ENCODE measurements at places on chromosomes 5 and 9. TPM values are rescaled to one million over a fixed set of nuclear protein-coding genes. Genes with fewer than 3 reads are reported as not detected.

FAM120AOS gene
- 27.3 TPM for total RNA-seq

SLC36A1 gene
- total RNA-seq: 4.1 TPM

DBH gene
- total RNA-seq: not detected

GRCh38 chr5:132230871-132231270 is 3.2 kb upstream of the P4HA2 start:
- DNase-seq: no peak

GRCh38 chr5:55847837-55848236 is 3.3 kb upstream of the IL31RA start:
- no peak for DNase-seq

DNA sequence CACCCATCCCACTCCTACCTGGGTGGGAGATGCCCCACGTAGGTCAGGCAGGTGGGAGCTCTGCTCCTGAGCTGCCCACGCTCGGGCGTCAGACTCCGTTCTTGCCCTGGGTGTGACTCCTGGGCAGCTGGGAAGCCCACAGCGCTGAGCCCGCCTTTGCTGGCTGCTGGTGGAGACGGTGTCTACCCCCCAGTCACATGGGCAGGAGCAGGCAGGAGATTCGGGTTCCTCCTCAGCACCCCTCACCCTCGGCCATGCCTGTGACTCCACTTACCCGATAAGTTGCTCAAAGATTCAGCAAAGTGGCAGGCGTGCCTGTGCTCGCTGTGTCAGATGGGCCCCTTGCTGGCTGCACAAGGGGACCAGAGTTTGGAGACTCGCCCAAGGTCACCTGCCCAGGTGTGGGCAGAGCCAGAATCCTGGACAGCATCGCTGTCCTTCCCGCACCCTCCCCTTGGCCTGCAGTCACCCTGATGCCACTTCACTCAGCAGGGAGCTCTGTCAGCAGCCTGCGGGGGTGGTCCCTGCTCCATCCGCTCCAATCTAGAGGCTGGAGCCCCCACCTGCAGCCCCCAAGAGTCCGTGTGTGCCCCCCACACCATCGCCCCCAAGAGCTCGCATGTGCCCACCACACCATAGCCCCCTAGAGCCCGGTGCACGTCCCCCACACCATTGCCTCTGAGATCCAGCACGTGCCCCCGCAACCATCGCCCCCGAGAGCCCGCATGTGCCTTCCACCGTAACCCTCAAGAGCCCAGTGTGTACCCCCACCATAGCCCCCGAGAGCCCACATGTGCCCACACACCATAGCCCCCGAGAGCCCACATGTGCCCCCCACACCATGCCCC is 4.2 kb downstream of the LCN1 start:
- DNase-seq: no peak

- no peak for DNase-seq
These were observed 267.0 kb downstream of the SEC61B start for GRCh38 chr9:99489060-99489413.

DNA sequence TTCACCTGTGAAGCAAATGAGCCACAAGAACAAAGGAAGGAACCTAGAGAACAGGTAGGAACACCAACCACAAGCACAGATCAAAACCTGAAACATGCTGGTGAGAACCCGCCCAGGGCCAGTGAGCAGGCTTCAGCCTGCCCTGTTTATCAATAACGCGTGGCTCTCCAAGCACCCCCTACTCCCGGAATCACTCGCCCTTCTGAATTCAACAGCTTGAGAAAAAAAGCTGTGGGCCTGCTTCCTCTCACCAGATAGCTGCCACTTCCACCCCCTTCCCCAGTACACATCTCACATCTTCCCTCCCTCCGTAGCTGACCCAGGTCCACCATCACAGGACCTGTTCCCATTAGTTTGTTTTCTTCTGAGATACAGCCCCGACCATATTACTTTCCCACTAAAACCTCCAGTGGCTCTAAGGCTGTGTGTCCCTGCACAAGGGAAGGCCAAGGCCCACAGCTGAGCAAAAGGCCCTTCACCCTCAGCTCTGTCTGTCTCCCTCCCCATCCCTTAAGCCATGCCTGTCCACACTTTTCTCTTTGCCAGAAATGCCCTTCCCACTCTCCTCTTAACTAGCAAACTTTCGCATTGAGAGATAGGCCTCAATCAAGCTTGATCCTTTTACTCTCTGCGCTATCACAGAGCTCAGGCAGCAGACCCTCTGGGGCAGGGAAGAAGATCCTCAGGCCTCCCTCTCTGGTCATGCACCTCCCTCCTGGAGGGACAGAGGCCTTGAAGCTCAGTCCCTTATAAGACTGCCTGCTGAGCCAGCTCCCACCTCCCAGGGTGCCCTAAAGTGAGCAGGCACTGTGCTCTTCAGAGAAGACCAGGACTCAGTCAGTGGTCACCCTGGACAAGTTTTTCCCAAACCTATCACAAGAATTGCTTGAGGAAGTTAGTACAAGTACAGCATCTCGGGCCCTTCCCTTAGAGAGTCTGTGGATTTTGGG is 30.1 kb downstream of the B4GALT1 start:
- no peak for DNase-seq

GRCh38 chr5:140242099-140242498 is 60.8 kb downstream of the PFDN1 start:
- no peak for DNase-seq

DNA sequence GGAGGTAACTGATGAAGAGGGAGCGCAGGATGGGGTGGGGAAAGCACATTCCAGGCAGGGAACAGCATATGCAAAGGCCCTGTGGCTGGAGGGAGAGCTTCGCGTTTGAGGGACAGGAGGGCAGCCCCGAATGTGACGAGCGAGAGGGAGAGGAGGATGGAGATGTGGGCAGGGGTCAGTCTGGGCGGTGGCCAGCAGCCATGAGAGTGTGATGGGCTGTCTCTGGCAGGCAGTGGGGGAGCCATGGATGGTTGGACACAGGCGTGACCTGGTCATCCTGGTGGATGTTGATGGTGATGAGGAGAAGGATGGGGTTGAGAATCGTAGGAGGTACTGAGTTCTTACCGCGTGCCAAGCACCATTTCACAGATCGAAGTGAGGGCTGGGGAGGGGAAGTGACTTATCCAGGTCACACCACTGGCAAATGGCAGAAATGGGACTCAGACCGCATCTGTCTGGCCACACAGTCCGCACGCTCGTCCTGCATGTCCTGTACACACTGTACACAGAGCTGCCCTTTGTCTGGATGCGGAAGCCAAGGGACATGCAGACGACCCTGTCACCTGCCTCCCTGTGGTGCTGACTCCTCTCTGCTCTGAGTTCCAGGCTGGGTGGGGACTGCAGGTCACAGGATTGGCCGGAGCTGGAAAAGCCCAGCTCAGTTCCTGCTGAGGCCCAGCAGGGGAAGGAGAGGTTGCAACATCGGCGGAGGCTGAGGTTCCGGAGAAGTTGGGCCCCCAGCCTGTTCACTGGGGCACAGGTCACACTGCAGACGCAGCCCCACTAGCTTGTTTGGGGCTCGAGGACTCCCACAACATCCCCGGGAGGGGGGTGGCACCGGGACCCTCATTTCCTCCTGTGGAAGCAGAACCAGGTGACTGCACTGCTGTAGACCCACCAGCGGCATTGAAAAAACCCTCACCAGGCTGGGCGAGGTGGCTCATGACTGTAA is 165.6 kb upstream of the IER5L start:
- peak; percentile 74 for DNase-seq

- DNase-seq: no peak
These were observed 651 bp downstream of the TTC1 start for GRCh38 chr5:160009591-160009989.

- DNase-seq: no peak
These were observed 88.2 kb downstream of the PALM2AKAP2 start for GRCh38 chr9:109868207-109868606.

Data from left ventricle myocardium superior (tissue), 1 donor.